ENCODE measurements at places on chromosomes 4 and X. TPM values are rescaled to one million over a fixed set of nuclear protein-coding genes. Genes with fewer than 3 reads are reported as not detected.
A peak's percentile ranks its signal among the peaks of the same experiment; 100 is the strongest.

DNA sequence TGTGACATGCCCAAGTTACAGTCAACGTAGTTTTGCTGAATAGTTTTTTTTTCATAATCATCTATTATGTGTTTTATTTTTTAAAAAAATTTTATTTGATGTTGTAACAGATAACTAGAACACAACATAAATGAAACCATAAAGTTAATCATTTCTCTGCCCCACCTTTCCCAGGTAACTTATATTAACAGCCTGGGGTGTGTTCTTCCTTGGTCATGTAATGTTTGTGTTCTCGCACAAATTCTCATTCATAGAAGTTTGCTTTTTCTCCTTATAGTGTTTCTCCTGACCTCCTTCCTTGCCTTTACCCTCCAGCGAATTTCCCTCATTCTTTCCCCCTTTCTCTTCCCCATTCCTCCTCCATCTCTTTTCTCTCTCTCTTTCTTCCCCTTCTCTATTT is 214.8 kb downstream of the SOWAHB start:
- peaks cover 3% of the 10 kb centered on the region for H3K4me1 ChIP-seq
- peaks cover 51% of the 10 kb centered on the region for H3K27me3 ChIP-seq
- no peak for DNase-seq
- H3K4me3 ChIP-seq = no peak overlapping the region
- H3K36me3 ChIP-seq = no peaks in the 10 kb centered on the region
- H3K27ac ChIP-seq = no peak overlapping the region

- peaks cover 12% of the 10 kb centered on the region for H3K27me3 ChIP-seq
- H3K36me3 ChIP-seq = no peaks in the 10 kb centered on the region
- H3K4me1 ChIP-seq = peaks cover 5% of the 10 kb centered on the region
- peak; percentile 54 for DNase-seq
Measured at GRCh38 chr4:12852338-12853307, 631.5 kb downstream of the RAB28 start.

DNA sequence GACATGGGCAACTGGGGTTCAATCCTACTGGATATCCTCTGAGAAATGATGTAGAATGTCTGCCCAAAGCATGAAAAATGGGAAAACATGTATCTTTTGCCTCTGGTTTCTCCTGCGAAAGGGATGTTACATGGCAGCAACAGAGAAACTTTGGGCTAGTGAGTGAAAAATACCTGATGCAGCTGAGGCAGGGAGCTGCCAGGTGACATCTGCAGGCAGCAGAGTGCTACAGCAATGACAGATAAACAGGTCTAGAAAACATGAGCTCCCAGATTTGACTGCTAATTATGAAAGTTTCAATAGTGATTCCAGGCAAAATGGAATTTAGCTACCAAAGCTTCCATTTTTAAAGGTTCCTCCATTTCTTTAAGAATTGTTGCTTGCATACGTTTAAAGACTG is 4.8 kb upstream of the CXCL1 start:
- H3K36me3 ChIP-seq = no peaks in the 10 kb centered on the region
- no peak overlapping the region for H3K27ac ChIP-seq
- no peak overlapping the region for H3K4me3 ChIP-seq
- H3K4me1 ChIP-seq = no peaks in the 10 kb centered on the region
- DNase-seq = peak; percentile 63
- H3K27me3 ChIP-seq = peaks cover 17% of the 10 kb centered on the region

DNA sequence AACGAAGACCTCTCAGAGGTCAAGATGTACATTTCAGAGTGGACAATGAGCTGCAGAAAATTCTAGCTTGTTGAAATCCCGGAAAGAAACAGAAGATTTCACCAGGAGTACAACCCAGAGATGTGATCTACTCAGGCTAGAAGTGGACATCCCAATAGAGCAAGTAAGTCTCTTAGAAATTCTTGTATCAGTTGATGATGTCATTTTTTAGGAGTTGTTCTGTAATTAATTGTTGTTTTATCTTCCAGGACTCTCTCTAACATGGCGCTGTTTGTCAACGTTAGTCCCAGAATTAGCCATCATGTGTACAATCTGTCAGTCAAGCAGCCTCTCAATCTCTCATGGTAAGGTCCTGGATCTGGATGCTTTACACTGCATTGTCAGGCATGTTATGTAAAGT is 174.4 kb downstream of the GRIA3 start:
- no peak overlapping the region for H3K27ac ChIP-seq
- H3K4me3 ChIP-seq = no peak overlapping the region
- DNase-seq = no peak
- H3K27me3 ChIP-seq = no peaks in the 10 kb centered on the region
- H3K36me3 ChIP-seq = no peaks in the 10 kb centered on the region

DNA sequence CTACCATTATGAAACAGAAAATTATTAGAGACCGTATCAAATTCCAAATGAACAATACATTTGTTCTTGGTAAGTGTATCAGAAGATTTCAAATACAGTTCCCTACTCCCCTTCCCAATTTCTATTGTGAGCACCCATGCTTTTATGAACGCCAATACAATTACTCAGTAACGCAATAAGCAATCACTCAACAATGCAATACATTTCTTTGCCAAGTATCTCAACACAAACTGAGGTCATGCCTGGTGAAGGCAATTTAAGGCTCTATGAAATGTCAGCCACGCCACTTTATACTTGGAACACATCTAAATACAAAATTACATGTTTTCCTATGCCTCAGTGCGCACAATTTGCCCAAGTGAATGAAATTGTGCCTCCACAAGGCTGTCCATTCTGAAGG is 712 bp downstream of the PNPLA4 start:
- no peaks in the 10 kb centered on the region for H3K36me3 ChIP-seq
- H3K4me3 ChIP-seq = peak overlapping the region; percentile 86
- no peak for DNase-seq
- no peak overlapping the region for H3K27ac ChIP-seq

DNA sequence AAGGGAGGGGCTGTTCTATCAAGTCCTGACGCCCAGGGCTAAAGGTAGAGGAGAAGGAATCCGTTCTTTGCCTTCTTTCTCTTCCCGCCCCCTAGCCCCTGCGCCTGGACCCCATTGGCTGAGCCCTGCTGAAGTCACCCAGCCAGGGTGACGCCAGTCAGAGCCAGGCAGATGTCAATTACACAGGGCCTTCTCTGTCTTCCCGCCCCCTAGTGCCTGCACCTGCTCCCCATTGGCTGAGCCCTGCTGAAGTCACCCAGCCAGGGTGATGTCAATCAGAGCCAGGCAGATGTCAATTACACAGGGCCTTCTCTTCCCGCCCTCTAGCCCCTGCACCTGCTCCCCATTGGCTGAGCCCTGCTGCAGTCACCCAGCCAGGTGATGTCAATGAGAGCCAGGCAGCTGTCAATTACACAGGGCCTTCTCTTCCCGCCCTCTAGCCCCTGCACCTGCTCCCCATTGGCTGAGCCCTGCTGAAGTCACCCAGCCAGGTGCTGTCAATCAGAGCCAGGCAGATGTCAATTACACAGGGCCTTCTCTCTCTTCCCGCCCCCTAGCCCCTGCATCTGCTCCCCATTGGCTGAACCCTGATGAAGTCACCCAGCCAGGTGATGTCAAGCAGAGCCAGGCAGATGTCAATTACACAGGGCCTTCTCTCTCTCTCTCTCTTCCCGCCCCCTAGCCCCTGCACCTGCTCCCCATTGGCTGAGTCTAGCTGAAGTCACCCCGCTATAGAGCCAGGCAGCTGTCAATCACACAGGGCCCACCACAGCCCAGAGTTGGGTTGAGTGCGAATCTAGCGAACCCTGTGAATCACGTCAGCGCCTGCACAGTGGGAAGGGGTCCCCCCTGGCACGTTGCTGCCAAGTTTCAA is 46.4 kb downstream of the ASMT start:
- peak; percentile 91 for DNase-seq
- no peaks in the 10 kb centered on the region for H3K4me1 ChIP-seq
- H3K36me3 ChIP-seq = no peaks in the 10 kb centered on the region
- no peak overlapping the region for H3K27ac ChIP-seq
- no peak overlapping the region for H3K4me3 ChIP-seq

GRCh38 chrX:1442724-1443367 is 9.9 kb downstream of the ASMTL start:
- peak; percentile 20 for DNase-seq
- peaks cover 34% of the 10 kb centered on the region for H3K36me3 ChIP-seq

- no peaks in the 10 kb centered on the region for H3K27me3 ChIP-seq
- H3K4me1 ChIP-seq = no peaks in the 10 kb centered on the region
- H3K4me3 ChIP-seq = no peak overlapping the region
- H3K36me3 ChIP-seq = no peaks in the 10 kb centered on the region
- no peak for DNase-seq
Measured at GRCh38 chrX:101668143-101668542, 8.5 kb upstream of the ARMCX2 start.

DNA sequence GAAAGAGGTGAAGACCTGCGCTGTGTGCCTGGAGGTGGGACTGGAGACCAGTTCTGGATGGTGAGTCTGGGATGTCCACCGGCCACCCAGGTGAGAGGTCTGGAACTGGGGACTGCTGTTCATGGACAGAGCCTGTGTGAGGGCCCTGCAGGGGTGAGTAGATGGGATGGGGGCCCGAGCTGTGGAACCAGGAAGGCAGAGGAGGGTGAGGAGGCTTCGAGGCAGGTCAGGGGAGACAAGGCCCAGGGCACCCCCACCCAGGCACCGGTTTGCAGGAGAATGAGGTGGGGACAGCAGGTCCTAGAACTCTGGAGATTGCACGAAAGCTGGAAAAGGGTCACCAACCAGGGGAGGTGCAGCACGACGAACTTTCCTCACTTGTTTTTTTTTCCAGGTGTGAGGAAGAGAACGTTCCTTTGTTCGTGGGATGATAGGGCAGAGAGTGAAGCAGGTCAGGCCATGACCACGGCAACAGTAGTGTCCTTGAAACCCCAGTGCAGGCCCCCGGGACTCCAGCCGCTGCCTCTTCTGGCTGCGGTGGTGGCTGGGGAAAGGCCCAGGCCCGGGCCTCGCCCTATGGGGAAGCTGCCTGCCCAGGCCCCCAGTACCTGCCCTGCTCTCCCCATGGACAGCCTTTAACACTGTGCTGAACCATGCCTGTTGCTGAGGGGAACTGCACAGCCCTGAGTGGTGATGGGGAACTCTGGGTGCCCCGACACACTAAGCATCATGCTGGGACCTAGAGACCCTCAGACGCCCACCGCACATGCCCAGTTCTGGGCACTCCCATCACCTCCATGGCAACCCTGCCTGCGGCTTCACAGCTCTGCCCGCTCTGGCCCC is 22.9 kb downstream of the TNIP2 start:
- no peak overlapping the region for H3K27ac ChIP-seq
- H3K36me3 ChIP-seq = peaks cover 52% of the 10 kb centered on the region

DNA sequence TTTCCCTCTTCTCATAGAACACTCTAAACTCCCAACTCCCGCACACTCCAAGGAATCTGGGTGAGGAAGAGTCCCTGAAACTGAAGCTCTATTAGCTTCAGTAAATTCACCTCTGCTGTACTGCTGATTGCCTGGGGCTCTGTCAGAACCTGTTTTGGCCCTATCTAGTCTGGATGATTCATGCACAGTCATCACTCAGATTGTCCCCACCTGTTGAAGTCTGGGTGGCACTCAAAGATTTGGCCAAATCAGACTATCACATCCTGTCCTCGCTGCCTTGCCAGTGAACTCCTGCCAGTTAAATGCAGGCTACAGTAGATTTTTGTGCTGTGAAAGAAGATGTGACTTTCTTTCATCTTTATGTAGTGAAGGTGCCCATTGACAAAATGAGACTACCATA is 63.5 kb upstream of the EMCN start:
- no peak overlapping the region for H3K4me3 ChIP-seq
- no peaks in the 10 kb centered on the region for H3K4me1 ChIP-seq
- H3K36me3 ChIP-seq = no peaks in the 10 kb centered on the region
- DNase-seq = no peak

DNA sequence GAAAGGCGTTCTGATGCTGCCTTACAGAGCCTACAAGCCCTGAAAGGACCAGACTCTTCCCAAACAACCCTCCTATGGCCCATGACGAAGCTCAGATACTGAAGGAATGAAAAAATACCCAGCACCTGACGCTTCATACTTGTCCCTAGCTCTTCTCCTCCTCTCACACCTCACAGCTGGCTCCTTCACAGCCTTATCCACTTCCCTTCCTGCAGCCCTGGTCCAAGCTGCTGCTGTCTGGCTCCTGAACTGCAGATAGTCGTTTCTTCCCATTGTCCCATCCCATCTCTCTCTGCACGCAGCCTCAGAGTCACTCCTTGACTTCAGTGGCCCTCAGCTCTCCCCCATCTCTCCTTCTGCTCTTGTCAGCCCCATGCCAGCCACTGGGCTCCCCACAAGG is 56.6 kb downstream of the FAM193A start:
- peak overlapping the region; percentile 51 for H3K27ac ChIP-seq
- H3K27me3 ChIP-seq = no peaks in the 10 kb centered on the region
- H3K4me3 ChIP-seq = no peak overlapping the region

- no peaks in the 10 kb centered on the region for H3K36me3 ChIP-seq
- no peaks in the 10 kb centered on the region for H3K4me1 ChIP-seq
- no peak overlapping the region for H3K27ac ChIP-seq
- no peak overlapping the region for H3K4me3 ChIP-seq
- no peak for DNase-seq
- no peaks in the 10 kb centered on the region for H3K27me3 ChIP-seq
Measured at GRCh38 chr4:137345597-137345996, 186.7 kb downstream of the PCDH18 start.

DNA sequence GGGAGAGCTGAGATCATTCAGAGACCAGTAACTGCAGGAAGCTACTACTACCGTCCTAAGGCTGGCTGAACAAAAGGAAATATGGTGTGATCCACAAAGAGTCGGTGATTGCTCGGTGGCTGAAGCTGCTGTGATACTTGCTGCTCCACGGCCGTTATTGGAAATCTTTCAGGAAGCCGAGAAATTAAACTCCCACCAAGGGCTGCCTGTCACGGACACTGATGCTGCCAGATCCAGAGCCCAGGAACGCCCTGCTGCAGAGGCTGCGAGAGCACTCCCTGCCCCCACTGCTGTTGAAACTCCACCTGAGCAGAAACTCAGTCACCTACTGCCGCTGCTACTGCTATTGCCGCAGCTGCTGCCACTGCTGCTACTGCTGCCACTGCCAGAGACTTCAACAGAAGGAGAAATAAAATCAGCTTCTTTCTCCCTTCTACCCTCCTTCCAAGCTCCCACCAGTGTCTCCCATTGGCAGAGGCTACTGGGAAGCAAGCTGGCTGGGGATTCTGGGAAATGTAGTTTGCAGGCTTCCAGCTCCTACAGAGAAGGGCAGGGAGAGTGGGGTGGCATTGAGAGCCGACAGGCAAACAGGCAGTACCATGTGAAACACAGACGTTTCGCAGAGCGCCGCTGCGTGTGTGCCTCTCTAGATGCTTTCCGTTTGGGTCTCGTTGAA is 126.0 kb upstream of the ENPP6 start:
- H3K4me1 ChIP-seq = peaks cover 12% of the 10 kb centered on the region
- H3K4me3 ChIP-seq = peak overlapping the region; percentile 91
- H3K27ac ChIP-seq = peak overlapping the region; percentile 45
- no peaks in the 10 kb centered on the region for H3K27me3 ChIP-seq
- H3K36me3 ChIP-seq = no peaks in the 10 kb centered on the region
- DNase-seq = peak; percentile 92

GRCh38 chr4:16783119-16783518 is 115.3 kb downstream of the LDB2 start:
- peaks cover 6% of the 10 kb centered on the region for H3K4me1 ChIP-seq
- peak overlapping the region; percentile 62 for H3K27ac ChIP-seq
- H3K36me3 ChIP-seq = no peaks in the 10 kb centered on the region
- DNase-seq = peak; percentile 74
- no peaks in the 10 kb centered on the region for H3K27me3 ChIP-seq

Gene PPP1R2C
- total RNA-seq = not detected

Gene PPP2R3B
- total RNA-seq = 103 TPM

Gene TCEAL3
- total RNA-seq = 9.2 TPM

Gene PNMA5
- total RNA-seq = 0.09 TPM

Gene ARX
- not detected for total RNA-seq

Gene MTCP1
- 21.5 TPM for total RNA-seq

All from endodermal cell (in vitro differentiated cells).